ENCODE measurements at places on chromosomes 16 and 17. TPM values are rescaled to one million over a fixed set of nuclear protein-coding genes. Genes with fewer than 3 reads are reported as not detected.

The KREMEN2 gene
- not detected for total RNA-seq

- H3K4me3 ChIP-seq = peak overlapping the region; percentile 94
- H3K4me1 ChIP-seq = peaks cover 51% of the 10 kb centered on the region
- peak overlapping the region; percentile 97 for H3K27ac ChIP-seq
- no peaks in the 10 kb centered on the region for H3K27me3 ChIP-seq
These were observed 800 bp downstream of the FXR2 start for GRCh38 chr17:7613769-7614424.

GRCh38 chr17:55717898-55718735 is 4.5 kb downstream of the TMEM100 start:
- no peak for DNase-seq
- no peak overlapping the region for H3K27ac ChIP-seq
- H3K27me3 ChIP-seq = no peaks in the 10 kb centered on the region
- H3K36me3 ChIP-seq = no peaks in the 10 kb centered on the region
- peaks cover 7% of the 10 kb centered on the region for H3K4me1 ChIP-seq

DNA sequence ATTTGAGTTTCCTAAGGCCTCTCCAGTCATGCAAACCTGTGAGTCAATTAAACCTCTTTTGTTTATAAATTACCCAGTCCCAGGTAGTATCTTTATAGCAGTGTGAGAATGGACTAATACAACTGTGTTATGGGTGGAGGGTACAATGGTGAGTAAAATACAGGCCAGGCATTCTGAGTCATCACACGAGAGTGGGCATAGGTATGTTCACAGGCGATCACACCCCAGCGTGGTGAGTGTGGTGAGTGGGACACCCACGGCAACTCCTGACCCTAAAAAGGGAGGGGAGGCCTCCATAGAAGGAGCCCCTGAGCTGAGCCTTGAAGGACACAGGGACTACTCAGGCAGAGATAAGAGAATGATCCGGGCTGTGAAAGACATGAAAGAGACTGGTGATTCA is 22.6 kb upstream of the MAPT start:
- no peak for DNase-seq
- no peaks in the 10 kb centered on the region for H3K36me3 ChIP-seq
- H3K27me3 ChIP-seq = no peaks in the 10 kb centered on the region
- H3K27ac ChIP-seq = no peak overlapping the region

GRCh38 chr17:79949656-79950209 is 85.9 kb downstream of the TBC1D16 start:
- no peak overlapping the region for H3K4me3 ChIP-seq
- DNase-seq = no peak
- H3K36me3 ChIP-seq = peaks cover 40% of the 10 kb centered on the region
- H3K4me1 ChIP-seq = peaks cover 23% of the 10 kb centered on the region
- no peaks in the 10 kb centered on the region for H3K27me3 ChIP-seq
- H3K27ac ChIP-seq = no peak overlapping the region
